ENCODE measurements at places on chromosomes 4 and X. TPM values are rescaled to one million over a fixed set of nuclear protein-coding genes. Genes with fewer than 3 reads are reported as not detected.
A peak's percentile ranks its signal among the peaks of the same experiment; 100 is the strongest.

FAAH2 gene
- total RNA-seq: not detected

UTP3 gene
- total RNA-seq: 15.0 TPM

CD99 gene
- total RNA-seq: 310 TPM

SPARCL1 gene
- total RNA-seq: 361 TPM

ASB12 gene
- 2.7 TPM for total RNA-seq

BST1 gene
- total RNA-seq: 2.6 TPM

NKAP gene
- total RNA-seq: 3.6 TPM

NXF2 gene
- total RNA-seq: not detected

TEX11 gene
- total RNA-seq: not detected

- DNase-seq: no peak
Measured at GRCh38 chr4:189385098-189385497, 555.6 kb upstream of the FRG1 start.

DNA sequence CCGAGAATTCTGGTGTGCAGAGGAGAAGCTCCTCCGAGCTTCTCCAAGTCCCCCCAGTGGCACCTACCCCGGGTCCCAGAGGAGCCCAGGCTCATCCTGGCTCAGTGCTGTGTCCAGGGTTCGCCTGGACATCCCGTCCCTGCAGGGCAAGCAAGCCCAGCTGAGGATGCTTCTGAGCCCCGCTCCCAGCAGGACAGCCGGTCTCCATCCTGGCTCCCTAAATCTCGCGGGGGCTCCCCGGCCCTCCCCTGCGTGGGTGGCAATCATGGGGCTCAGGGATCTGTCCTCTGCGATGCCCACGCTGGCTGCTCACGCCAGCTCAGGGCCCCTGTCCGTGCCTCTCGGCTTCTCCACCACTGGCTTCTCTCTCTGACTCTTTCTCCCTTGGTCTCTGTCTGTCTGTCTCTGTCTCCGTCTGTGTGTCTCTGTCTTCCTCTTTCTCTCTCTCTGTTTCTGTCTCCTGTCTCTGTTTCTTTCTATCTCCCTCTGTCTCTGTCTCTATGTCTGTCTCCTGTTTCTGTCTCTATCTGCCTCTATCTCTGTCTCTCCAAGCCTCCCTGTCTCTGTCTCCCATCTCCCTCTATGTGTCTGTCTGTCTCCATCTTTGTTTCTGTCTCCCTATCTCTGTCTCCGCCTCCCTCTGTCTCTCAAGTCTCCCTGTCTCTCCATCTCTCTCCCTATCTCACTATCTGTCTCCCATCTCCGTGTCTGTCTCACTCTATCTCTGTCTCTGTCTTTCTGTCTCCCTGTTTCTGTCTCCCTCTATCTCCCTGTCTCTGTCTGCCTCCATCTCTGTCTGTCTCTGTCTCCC lies 27.8 kb upstream of the SLC25A6 start:
- DNase-seq: no peak

DNA sequence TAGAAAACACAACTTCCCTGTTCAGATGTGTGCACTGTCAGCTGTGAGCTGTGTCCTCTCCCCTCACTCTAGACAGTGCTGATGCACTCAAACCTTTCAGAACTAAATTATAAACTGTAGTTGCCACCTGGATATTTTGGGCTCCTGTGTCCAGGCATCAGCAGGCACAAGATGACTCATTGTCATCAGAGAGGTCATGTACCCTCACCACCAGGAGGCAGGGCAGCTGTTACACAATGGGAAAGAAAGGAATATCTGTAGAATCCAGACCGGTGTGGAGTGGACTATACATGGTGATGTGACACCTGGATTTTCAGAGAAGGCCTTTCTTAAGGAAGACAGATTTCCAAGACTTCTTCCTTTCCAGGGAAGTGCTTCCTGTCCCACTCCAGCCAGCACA lies 854.4 kb upstream of the AGA start:
- DNase-seq: no peak

DNA sequence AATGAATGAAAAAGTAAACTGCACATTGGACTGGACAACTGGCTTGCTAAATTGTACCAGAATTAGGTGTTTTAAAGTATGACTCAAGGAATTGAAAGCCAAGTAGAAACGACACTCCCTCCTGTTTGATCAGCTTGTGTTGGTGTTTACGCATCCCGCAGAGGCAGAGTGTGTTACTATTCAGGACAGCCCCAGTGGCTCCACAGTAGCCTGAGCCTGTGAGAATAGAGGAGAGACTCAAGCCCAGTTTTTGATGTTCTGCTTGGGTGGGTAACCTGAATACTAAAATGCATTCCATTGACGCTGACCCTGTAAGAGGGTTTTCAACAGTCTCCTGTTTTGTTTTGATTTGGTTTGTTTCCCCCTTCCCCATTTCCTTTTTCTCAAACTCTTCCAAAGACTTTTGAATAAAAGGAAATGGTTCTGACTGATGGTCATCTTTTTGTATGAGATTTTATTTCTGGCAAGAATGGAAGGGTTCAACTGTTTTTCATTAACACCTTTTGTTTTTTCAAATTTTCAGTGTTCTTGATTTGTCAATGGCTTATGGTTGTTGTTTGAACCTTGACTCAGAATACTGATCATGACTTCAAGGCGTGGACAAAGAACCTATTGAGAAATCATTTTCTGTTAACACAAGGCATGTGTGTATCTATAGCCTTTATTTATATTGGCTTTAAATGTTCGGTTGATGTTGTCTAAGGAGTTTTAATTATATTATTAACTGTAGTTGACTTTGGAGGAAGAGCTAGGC lies 10.2 kb downstream of the ADGRL3 start:
- no peak for DNase-seq

- DNase-seq: no peak
Measured at GRCh38 chrX:48468247-48468671, 1.8 kb downstream of the SLC38A5 start.

DNA sequence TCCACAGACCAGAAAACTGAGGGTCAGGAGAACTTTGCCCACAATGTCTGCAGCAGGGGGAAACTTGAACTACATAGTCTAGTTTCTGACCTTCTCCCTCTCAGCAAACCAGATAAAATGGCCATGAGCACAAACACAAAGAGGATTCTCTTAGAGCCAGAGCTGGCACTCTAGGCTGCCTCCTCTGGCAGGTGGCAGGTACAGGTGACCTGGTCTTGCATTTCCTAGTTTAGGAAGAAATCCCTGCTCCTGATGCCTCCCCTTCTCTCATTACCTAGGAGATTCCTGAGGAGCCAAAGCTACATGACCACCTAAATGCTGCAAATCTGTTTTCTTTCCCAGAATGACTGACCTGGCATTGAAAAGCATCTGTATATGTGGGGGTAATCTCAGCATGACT lies 45.1 kb downstream of the ARHGEF9 start:
- DNase-seq: no peak

- no peak for DNase-seq
Measured at GRCh38 chr4:98284640-98285046, 23.5 kb downstream of the RAP1GDS1 start.

DNA sequence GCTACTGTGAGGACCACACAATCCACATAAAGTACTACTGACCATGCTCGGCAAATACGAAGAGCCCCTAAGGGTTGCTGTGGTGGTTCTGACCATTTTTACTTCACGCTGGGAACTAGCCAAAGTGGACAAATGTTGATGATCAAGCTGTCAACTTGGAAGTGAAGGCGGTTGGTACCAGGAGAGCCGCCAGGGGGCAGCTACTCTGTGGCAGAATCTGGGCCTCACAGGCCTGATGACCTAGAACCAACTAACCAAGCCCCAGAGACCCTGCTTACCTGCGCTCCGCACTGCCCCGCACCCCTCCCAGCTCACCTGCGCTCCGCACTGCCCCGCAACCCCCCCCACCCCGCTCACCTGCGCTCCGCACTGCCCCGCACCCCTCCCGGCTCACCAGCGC lies 5.6 kb downstream of the GAK start:
- no peak for DNase-seq

- DNase-seq: no peak
Measured at GRCh38 chr4:143363332-143363731, 26.7 kb downstream of the GAB1 start.

DNA sequence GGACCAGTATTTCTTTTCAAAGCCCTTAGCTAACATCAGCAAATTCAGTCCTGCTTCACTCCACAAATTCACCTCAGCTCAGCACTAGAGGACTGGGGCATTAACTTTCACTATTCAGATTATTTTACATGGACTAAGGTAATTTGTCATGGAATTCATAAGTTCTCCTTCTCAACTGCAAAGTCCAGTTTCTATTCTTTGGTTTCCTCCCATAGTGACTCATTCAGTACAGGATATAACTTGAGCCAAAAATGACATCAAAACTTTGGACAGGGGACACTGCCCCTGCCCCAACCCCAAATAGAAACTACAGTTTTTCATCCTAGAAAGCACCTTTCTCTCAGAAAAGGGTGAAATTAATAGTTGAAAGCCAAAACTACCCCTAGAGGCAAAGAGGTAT lies 52.7 kb downstream of the COX7B2 start:
- DNase-seq: no peak

GRCh38 chr4:173736840-173737239 lies 206.8 kb upstream of the HAND2 start:
- no peak for DNase-seq

DNA sequence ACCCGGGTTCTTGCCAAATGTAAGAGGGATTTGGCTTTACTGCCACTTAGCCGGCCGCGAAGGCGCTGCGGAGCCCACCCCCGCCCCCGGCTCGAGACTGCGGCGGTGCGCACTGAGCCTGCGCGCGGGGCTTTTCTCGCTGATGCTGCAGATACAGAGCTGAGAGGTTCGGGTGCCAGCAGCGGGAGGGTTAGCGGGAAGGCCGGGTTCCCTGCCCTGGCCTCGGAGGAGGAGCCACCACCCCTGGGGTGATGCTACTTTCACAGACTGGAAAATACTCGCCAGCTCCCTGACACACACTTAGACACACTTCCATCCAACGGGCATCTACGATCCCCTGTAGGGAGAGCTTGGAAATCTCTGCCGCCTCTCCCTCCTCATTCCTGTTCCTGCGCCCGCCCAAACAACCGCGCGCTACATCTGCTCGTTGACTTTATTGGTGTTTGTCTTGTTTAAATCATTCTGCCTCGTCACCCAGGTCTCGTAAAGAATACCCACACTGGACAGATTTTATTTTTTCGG lies 2.1 kb upstream of the PCDH7 start:
- peak; percentile 65 for DNase-seq

DNA sequence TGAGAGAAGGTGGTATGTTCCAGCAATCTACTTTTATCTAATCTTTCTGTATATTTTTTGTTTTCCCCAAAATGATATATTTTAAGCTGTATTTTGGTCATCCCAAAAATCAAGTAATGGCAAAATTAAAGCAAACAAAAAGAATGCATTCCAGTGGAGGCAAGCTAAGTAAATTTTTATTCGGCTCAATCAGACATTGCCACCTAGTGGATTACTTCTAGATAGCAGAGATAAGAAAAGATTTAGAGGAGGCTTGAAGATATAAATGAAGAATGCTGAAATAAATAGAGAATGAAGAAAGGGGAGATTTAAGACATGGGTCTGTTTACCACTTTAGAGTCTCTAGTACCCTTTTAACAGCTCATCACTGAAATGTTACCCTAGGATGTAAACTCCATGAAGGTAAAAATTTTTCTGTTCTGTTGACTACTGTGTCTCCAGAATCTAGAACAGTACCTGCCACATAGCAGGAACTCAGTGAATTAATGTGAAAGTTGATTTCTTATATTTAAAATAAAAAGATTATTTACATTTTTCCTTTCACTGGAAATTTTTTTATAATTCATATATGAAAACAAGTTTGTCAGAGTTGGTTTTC lies 110.9 kb upstream of the ANK2 start:
- no peak for DNase-seq

DNA sequence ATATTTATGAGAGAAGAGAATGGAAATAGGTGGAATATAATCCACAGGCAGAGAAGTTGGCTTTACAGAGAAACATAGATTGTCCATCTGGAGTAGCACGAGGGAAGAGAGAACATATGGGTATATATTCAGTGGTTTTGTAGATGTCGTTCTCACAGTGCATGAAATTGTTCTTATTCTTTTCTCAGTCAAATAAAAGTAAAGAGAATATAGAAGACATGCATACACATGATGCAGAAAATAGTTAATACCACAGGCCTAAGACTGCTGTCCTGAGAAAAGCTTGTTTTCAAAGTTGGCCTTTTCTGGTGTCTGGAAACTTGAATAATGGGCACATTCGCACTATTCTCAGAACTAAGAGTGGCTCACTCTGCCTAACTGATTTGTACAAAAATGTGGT lies 378.1 kb downstream of the GABRG1 start:
- DNase-seq: no peak

- no peak for DNase-seq
Measured at GRCh38 chrX:19742826-19743225, 144.6 kb downstream of the SH3KBP1 start.

GRCh38 chr4:125459531-125459930 lies 144.8 kb downstream of the FAT4 start:
- no peak for DNase-seq

- DNase-seq: no peak
Measured at GRCh38 chrX:40318801-40319200, 221.0 kb upstream of the BCOR start.

DNA sequence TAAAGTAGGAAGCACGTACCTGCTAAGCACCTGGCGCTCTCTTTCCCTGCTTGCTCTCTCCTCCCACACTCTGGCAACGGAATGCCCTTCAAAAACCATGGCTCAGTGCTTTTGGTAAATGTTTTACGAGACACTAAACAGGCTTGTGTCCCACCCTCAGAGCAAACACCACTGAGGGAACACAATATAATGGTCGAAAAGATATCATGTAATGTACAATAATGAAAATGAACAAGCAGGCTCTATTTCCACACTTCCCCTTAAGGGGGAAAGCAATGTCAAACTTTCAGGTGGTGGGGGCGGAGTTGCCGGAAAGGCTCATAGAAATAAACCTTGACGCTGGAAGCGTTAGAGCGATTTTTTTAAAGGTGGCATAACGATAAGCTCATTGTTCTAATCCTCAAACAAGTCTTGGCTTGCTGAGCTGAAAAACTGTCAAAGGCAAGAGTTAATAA lies 115.1 kb downstream of the RBM47 start:
- DNase-seq: no peak

DNA sequence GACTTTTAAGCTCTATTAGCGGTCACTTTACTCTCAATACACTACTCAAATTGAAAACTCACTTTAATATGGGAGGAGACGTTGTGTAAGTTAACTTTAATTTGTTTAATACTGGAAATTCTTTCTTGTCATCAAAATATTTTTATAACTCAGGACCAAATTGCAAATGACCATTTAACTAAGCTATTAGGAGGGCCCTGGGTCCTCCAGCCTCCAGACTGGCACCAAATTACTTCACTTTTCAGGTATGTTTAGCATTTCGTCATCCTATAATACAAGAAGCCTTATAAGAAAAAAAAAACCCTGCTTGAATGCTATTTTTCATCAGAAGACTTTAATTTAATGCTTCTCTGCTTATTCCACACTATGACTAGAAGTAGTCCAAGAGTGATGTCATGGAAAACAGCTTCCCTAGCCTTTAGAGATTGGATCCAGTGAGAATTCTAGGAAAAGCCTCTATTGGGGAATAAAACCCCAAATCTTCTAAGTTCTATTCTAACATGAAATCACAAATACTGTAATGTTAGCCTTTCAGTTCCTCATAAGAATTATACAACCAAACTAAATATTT lies 6.6 kb downstream of the KLHL15 start:
- no peak for DNase-seq
